SJSA1 (cell line): ENCODE measurements at places on chromosomes 16 and 17.
A peak's percentile ranks its signal among the peaks of the same experiment; 100 is the strongest.

DNA sequence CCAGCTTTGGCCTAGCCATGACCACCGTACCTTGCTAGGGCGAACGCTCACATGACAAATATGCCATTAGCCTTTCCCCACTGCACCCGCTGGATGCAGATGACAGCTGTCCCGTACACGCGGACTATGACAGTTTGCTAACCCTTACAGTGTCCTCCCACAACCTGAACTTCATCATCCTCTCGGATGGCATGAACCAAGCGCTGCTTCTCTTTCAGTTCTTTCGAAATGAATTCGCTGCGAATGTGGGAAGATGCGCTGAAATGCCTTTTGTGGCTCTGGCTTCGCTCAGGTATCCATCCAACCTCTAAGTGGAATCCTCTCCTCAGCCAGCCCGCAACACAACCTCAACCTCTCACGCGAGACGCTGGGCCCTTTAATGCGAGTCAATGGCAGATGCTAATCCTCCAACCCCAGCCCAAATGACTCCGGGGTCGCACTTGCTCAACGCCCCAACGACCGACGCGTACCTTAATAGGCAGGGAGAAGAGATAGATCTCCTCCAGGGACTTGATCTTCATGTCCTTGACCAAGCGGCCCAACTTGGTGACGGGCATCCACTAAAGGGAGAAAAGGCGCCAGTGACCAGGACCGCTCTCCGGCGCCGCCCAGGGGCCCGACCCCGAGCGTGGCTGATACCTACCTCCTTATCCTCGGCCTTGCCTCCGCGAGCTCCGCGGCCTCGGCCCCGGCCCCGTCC lies 670 bp downstream of the RPS2 start:
- DNase-seq: peak; percentile 40

DNA sequence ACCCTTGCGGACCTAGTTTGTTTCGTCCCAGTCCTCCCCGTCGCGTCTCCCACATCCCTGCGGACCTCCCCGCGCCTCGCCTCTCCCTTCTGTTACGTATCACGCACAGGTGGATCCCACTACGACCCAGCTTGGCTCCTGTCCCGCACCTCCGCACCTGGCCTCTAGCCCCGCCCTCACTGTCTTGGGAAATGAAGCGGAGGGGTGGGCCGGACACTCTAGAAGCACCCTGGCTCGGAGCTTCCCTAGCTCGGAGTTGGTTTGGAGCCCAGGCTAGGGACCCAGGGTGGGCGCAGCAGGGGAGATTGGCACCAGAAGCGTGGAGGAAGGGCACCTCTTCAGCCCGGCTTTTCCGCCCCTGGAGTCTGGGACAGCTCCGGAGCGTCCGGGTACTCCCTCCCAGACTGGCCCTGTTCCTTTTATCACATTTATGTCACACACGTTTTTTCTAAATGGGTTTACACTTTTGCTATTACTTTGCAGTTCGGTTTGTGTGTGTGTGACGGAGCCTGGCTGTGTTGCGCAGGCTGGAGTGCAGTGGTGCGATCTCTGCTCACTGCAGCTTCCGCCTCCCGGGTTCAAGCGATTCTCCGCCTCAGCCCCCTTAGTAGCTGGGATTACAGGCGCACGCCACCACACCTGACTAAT lies 1.4 kb upstream of the CEMP1 start:
- peak; percentile 39 for DNase-seq

DNA sequence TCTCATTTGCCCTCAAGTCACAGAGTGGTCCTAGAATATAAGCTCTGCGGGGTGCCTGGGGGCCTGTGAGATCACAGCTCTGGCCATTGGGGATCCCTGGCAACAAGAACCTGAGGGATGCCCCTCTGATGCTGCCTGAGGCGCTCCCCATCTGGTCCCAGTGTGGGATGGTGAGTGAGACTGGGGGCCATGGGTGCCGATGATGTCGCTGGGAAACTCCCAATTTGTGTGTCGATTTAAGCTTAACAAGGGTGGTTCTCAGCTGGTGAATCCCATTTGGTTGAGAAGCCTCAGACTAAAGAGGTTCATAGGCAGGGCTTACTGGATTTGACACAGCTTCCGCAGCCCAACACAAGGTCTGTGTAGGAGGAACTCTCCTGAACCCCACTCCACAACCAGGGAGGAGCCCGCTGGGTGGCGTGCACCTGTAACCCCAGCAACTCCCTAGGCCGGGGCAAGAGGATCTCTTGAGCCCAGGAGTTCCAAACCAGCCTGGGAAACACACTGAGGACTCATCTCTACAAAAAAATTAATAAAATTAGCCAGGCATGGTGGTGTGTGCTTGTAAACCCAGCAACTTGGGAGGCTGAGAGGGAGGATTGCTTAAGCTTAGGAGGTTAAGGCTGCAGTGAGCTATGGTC lies 63.7 kb upstream of the SIAH1 start:
- DNase-seq: no peak

GRCh38 chr16:56682703-56683397 lies 580 bp downstream of the MT1X start:
- DNase-seq: no peak

- no peak for DNase-seq
These were observed 229.4 kb upstream of the CACNG5 start for GRCh38 chr17:66605541-66605940.

DNA sequence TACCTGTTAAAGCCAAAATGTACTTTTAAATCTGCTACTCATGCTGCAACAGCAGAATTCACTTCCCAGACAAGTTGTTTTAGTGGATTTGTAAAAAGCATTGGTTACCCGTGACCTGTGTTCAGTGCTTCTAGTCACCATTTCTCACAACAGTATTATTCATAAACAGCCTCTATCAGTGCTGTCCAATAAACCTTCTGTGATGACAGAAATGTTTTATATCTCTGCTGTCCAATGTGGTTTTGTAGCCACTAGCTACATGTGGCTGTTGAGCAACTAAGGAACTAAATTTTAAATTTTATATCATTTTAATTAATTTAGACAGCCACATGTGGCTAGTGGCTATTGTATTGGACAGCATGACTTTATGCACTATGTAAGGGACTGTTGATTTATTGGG lies 12.6 kb downstream of the MAP3K3 start:
- no peak for DNase-seq

- DNase-seq: no peak
These were observed 25.2 kb upstream of the TNS4 start for GRCh38 chr17:40526668-40527067.

GRCh38 chr16:57128771-57129389 lies 36.5 kb downstream of the CPNE2 start:
- no peak for DNase-seq

GRCh38 chr16:66898207-66898606 lies 17.9 kb downstream of the PDP2 start:
- DNase-seq: no peak

DNA sequence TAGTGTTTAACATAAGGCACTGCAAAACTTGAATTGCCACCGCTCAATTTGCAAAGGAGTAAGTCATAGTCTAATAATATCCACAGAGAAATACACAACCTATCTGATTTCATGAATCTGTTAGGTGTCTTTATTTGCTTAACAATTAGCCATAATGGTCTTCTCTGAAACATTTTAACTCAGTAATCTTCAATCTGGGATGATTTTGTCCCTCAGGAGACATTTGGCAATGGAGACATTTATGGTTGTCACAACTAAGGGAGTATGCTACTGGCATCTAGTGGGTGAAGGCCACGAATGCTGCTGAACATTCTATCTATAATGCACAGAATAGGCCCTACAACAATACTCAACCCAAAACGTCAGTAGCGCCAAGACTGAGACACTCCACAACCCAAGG lies 4.3 kb downstream of the UBE2G1 start:
- DNase-seq: no peak

DNA sequence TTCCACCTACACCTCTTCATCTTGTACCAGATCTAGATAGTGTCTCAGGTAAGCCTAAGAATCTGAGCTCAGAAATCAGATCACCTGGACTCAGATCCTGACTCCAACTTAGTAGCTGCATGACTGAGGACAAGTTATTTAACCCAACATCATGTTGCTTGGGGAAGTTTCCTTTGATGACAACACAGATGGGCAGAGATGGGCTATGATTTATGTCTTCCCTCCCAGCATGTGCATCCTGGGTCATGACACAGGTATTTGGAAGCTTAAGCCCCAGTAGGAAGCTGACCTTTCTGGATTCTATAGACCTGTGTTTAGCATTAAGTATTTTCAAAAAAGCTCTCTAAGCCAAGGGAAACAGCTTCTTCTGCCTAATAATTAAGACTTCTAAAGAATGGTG lies 12.4 kb upstream of the HEATR6 start:
- no peak for DNase-seq

- no peak for DNase-seq
These were observed 245.2 kb upstream of the MAF start for GRCh38 chr16:79845734-79846135.

- no peak for DNase-seq
These were observed 17.6 kb downstream of the SPAG9 start for GRCh38 chr17:51103050-51103449.

DNA sequence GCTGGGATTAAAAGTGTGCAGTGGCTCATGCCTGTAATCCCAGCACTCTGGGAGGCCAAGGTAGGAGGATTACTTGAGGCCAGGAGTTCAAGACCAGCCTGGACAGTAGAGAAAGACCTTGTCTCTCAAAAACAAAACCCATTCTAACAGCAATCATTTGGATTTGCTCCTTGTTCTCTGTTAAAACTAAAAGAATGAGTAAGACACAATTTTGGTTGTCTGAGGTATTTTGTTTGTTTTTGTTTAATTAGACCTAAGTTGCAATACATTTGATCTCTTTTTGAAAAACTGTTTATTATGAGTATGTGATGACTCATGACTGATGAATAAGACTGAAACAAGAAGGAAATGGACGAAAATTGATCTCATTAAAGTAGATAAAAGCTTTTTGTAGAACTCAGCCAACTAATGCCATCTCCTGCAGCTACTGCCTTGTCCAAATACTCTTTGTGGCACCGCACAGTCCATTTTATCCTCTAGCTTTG lies 29.0 kb downstream of the GLG1 start:
- DNase-seq: peak; percentile 83

DNA sequence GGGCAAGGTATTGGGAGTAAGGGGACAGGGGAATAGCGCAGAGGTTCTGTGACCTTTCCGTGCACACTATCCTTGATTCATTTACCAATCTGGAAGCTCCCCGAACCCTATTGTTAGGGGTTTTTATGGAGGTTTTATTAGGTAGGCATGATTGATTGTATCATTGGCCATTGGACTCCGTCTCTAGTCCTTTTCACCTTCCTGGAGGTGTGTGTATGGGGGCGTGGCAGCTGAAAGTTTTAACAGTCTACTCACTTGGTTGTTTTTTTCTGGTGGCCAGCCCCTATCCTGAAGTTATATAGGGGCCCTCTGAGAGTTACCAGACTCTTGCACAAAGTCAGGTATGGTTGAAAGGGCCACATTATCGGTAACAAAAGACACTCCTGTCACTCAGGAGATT lies 23.0 kb downstream of the MAP2K4 start:
- DNase-seq: no peak

GRCh38 chr17:18332909-18333489 lies 17.9 kb downstream of the SMCR8 start:
- DNase-seq: no peak

DNA sequence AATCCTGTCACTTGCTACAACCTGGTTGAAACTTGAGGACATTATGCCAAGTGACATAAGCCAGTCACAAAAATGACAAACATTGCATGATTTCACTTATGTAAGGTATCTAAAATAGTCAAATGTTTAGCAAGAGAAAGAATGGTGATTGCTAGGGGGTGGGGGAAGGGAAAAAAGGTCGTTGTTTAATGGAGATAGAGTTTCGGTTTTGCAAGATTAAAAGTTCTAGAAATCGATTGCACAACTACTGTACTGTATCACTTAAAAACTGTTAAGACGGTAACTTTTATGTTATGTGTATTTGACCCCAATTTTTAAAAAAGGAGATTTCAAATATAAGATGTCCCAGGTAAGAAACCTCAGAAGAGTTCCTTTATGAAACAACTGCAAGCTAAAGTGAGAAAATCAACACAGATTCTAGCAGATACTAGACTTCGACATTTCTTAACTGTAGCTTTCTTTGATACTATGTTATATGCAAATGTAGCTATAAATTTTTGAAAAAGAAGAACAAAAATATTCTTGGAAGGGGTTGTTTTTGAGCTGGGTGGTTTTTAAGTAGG lies 5.9 kb downstream of the MEOX1 start:
- no peak for DNase-seq

DNA sequence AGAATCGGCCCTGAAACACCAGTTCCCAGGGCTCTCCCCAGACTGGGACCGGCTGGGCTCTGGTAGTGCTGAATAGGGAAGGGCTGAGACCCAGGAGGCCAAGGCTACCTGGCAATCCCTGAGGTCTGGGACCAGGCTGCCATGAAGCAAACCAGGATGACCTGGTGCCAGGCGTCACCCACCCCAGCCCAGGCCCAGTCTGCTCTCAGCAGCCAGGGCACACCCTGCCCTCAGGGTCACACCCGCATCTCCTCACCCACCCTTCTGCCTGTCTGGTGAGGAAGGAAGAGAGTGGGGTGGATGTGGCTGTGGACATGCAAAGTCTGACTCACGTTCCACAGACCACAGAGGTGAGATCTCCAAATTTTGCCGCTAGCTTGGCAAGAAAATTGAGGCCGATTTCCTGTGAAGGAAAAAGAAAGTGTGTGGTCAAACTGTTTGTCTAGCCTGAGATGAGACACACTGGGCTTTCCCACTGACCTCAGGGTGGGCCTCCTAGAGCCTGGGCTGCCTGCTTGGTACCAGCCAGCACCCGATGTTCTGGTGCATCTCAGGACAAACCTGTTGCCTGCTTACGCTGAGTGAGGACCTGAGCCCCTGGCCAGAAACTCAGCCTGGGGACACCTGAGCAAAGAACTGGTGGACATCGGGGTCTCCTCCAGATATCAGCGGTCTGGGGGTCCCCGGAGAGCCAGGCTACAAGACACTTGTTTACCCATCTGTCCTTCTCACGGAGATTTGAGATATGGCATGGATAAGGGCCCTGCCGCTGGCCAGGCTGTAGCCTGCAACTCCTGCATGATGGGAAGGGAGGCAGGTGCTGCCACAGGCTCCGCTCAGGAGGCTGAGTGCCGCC lies 6.3 kb upstream of the RAB37 start:
- DNase-seq: no peak

DNA sequence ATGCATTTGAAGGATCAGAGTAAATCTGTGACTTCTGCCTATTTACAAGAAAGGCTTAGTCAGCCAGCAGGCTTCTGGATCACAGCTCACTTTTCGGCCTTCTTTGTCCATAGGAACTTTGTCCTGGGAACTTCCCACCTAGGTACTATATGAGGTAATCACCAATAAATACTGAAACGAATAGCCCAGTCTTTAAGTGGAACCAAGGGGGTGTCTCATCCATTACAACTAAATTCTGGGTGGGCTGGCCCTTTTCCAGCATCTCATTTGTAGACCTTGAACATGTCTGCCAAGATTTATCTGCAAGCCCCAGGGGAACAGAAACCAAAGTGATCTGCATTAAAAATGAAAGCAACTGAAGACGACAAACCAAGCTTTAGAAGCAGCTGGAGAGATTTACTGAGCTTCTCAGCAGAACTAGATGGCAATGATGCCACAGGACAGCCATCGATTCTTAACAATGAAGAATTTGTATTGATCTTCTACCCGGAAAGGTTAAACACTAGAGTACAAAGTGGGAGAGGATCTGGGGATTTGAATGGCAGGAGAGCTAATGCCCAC lies 55.5 kb downstream of the SNX11 start:
- DNase-seq: peak; percentile 77
